Stimulated activated CD4-positive, alpha-beta T cell treated with anti-CD3 and anti-CD28 coated beads, Interleukin-1b, Interleukin-23, amount 100 ng/mL, for 1 hour (primary cell): ENCODE measurements at places on chromosomes 5 and 9.

DNA sequence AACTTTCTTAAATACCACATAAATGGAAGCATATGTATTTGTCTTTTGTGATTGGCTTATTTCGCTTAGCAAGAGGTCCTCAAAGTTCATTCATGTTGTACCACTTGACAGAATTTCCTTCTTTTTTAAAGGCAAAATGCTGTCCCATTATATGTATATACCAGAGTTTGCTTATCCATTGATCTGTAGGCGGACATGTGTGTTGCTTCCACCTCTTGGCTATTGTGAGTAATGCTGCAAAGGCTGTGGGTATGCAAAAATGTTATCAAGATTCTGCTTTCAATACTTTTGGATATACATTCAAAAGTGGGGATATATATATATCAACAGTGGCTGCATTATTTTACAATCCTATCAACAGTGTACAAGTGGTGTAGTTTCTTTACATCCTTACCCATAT is 271.0 kb downstream of the PRR16 start:
- DNase-seq = no peak

- DNase-seq = no peak
These were observed 1.3 kb downstream of the MACIR start for GRCh38 chr5:103259705-103260355.

DNA sequence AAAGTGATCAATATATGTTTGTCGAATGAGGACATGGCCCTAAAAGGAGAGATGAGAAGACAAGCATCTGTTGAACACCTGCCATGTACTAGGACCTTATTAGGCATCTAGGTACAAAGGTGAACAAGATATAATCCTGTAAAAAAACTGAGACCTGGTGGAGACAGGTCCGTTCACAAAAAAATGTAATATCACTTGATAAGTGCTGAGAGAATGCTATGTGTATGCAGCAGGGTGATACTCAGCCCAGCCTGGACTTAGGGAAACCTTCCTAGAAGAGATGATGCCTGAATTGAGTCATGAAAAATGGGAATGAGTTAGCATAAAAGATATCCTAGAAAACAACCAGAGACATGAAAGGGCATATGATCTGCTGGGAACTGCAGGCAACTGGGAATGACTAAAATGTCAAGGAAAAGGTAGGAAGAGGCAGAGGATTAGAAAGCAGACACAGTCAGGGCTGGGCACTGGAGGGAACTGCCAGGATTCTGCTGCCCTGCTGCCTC is 108.5 kb downstream of the ADRB2 start:
- DNase-seq = no peak

GRCh38 chr5:105754056-105754455 is 1916.7 kb downstream of the EFNA5 start:
- DNase-seq = no peak

DNA sequence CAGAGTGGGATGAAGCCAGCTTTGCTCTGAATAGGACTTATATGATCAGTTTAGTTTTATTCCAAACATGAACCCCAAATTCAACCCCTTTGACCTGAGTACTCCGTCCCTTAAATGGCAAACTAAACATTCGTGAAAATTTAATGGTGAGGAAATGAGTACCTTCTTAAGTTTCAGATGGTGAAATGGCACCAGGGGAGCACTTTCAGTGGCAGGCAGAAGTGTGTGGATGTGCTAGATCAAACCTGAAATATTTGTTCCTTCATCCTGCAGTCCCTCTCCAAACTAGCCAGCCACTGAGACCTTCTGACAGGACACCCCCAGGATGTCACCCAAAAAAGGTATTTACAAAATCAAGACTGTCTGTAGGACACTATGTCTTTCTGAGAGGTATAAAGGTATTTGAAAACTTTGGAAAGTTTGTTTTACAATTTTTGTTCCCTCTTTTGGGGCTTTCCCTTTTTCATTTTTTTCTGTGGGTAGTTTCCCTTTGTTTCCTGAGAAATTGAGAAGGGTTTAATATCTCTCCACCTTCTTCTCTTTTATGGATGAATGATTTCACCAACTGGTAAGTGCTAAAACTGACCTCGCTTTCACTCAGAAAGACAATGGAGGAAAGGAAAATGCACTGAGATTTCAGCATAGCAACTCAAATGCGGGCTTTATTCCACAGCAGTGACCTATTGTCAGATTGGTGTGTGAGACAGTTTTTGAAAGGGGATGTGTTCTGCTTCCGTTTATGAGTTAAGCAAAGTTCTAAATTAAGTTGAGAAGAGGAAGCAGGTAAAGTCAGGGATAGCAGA is 127.1 kb downstream of the TMC1 start:
- DNase-seq = no peak

DNA sequence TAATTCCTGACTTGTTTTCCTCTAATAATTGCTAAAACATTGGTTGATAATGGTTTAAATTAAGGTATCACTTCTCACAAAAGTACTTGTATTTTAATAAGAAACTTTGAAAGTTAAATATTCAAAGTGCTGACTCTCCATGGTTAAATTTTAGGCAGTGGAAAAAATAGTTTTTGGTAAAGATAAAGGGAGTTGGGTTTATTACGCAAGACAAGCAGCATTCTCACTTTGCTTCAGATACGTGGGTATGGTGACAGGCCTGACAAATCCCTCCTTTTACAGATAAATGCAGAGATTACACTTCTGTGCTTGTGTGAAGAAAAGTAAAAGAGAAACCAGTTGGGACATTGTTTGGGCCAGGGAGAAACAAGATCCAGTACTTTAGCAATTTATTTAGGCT is 14.5 kb upstream of the FAM170A start:
- DNase-seq = no peak

DNA sequence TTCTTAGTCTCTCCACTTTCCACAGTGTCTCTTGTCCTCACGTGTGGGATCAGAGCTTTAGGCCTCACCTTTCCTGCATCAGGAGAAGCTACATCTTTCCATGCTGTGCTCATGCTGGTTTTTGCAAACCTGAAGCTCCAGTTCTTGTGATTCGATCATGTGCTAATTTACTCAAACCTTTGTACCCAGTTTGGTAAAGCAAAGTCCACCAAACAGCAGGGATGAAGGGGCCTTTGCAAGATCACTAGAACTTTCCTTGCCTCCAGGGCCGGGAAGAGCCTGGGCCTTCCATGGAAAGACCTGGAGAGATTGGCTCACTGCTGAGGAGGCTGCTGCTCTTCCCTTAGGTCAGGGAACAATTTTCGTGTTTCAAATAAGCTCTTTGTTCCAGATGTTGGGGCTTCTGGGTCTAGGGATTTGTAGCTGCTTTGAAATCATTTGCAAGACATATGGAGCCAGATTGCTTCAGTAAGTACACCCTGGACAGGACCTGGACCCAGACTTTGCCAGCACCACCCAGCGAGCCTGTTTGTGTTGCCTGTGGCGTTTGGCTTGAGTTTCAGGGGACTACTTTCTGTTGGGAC is 18.7 kb upstream of the SPATA31E1 start:
- DNase-seq = no peak

GRCh38 chr9:5518171-5518936 is 8.0 kb downstream of the PDCD1LG2 start:
- DNase-seq = no peak

GRCh38 chr9:36191290-36191645 is 547 bp downstream of the CLTA start:
- no peak for DNase-seq

DNA sequence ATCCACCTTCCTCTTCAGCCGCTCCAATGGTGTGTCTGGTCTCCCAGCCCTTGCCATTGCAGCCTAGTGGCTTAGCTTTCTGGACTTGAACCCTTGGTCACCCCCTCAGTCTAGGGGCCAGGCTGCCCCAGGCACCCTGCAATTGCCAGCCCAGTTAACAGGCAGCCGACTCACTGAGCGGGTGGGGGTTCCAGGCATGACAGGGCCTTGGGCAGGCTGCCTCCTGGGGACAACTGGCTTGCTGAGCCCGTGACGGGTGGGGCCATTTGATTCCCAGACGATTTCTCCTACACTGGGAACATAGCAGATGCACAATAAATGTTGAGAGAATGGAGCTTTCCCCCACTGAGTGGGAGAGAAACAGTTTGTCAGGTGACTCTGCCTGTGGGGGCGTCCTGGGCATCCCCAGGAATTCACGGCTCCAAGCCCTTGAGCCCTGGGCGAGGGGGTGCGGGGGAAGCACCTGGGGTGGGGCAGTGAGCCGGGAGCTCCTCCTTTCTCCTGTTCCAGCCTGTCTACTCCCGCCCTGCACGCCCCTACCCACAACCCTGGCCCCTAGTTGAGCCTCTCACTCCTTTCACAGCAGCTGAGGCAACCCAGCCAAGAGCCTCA is 12.6 kb upstream of the AQP7 start:
- no peak for DNase-seq

DNA sequence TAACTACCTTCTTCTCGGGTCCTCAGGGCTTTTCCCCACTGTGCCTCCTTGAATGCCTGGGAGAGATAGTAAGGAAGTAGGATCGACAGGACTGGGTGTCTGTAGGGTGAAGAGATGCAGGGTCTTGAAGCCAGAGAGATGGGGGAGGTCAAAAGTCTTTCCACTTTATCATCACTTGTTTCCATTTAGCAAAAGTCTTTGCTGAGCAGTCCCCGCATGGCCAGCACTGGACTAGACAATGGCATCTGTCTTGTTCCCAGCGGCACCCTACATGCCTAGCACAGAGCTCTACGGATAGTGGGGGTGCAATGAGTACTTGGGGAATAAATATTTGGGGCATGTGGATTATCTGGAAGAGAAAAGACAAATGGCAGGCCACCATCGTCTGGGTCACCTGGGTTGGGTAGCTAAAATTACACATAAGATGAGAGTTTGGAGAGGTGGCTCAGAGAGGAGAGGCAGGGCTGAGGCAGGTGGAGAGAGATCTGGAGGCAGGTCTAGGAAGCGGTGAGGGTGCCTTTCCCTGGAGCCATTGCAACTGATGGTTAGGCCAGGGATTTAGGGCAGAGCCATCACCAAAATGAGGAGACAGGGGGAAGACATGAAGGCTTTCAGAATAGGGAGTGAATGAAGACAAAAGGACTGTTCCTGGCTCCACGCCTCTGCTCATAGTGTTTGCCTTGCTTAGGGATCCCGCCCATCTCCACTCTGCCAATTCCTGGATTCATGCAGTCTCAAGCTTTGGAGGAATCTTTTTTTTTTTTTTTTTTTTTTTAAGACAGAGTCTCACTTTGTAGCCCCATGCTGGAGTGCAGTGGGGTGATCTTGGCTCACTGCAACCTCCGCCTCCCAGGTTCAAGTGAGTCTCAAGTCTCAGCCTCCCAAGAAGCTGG is 250.8 kb upstream of the KLF4 start:
- DNase-seq = no peak

DNA sequence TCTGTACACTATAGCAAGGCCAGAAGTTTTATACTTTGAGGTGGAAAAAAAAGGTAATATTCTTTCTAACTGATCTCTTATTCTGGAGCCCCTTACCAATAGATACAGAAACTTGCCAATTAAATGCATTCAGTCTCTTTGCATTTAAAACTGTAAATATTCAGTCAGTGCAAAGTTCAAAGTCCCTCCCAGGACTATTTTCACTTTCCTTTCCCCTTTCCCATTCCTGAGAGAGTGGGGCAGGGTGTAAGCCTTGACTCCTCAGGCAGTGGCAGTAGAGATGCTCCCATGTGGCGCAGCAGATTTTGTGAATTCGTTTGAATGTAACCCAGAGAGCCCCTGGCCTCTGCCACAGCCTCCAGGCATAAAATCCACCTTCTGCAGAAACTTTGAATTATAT is 29.9 kb downstream of the CETN3 start:
- no peak for DNase-seq

DNA sequence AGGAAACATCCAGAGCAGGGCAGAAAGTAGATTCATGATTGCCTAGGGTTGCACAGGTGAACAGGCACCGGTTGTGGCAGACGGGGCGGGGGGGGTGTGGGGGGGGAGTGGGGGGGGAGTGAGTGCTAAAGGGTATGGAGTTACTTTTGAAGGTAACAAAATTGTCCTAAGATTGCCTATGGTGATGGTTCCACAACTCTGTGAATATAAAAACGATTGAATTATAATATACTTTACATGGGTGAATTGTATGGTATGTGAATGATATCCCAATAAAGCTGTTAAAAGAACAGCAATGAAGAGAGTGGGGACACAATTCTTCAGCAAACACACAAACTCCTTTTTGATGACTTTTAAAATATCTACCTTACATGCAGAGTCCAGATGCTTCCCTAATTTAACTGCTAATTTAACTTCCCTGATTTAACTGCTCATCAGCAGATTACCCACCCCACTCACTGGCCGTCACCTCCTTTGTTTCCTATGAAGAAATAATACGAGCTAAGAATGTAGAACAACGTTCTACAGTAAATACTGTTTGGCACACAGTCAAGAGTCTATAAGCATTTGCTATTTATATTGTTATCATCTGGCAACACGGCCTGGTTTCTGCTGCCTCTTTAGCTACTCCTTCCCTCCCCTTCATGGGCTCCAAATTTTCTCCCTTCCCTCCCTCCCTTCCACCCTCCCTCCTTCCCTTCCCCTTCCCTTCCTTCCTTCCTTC is 83.5 kb downstream of the PTCH1 start:
- DNase-seq = no peak

DNA sequence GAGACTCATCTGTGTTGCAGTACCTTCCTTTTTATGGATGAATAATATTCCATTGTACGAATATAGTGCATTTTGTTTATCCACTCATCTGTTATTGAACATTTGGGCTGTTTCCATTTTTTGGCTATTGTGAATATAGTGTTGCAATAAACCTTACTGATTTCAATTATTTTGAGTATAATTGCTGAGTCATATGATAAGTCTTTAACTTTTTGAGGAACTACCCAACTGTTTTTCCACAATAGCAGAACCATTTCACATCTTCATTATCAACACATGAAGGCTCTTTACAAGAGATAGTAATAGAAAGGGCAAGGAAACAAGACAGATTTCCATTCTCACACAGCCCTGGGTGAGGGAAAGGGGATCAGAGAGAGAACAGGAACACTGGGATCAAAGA is 329.2 kb downstream of the RAB3C start:
- DNase-seq = no peak

- no peak for DNase-seq
These were observed at the start of gene MCC for GRCh38 chr5:113487781-113488644. TSS of gene MCC (minus strand) at chr5:113488453.

- no peak for DNase-seq
These were observed 13.1 kb downstream of the DAP start for GRCh38 chr5:10747678-10748622.

GRCh38 chr5:14595189-14595588 is 13.6 kb downstream of the OTULINL start:
- DNase-seq = no peak
